Kidney epithelial cell (primary cell): ENCODE measurements at places on chromosomes 4 and X.

DNA sequence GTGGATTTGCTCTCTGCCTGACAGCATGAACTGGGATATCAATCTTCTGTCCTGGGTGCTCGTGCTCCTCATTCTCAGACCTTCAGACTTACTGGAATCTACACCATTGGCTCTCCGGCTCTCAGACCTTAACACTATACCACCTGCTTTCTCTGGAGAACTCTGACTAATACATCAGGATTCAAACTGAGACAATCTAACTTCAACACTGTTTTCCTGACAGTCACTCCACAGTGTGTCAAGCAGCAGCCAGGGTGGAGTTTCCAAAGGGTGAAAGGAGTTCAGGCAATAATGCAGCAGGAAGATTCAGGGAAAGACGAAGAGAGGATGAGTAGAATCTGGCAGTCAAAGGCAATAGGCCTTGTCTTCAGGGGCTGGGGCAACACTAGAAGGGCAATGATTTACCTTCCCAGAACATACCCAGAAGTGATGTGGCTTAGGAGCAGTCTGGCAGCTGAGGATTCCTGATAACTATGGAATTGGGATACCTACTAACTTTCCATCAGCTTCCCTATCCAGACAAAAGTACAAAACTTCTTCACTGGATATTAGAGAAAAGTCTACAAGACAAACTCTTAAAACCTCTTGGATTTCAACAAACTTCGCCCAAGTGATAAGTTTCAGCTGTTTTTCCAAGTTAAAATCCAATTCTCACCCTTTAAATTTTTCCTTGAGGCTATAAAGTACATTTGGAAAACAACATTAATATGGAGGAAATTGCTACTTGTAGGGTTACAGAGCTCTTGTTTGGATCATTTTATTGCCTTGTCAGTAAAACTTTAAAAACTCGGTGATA, 58.4 kb upstream of the SLIT2 start:
- DNase-seq, result peak; percentile 42

DNA sequence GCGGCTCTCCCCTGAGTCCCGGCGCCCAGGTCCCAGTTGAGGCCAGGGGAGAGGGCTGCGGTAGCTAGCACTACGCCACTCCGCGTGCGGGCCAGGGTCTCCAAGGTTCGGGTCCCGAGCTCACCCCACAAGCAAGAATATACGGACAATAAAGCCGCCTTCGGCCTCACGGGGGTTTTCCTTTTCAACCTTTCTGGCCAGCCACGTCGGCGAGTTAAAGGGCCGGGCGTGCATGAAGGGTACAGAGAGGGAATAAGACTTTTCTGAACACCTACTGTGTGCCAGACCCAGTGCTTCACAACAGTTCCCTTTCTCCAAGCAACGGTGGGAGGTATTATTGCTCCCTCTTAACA, 138.5 kb upstream of the ZIC3 start:
- no peak for DNase-seq

DNA sequence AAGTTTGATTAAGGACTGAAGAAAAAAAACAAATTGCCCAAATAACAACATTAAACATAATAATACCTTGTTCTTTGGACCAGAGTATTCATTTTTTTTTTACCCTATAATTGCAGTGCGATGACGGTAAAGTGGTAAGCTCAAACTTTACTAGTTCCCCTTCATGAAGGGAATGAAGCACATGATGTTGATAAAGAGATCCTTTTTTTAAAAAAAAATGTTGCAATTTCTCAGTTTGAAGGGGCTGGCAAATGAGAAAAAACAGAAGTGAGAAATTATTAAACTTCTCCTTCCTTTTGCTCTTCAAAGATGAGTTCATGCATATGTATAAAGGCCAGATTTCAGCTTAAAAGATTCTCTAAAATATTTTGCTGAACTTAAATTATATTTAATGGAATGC, 231.7 kb downstream of the C4orf33 start:
- DNase-seq, result no peak

DNA sequence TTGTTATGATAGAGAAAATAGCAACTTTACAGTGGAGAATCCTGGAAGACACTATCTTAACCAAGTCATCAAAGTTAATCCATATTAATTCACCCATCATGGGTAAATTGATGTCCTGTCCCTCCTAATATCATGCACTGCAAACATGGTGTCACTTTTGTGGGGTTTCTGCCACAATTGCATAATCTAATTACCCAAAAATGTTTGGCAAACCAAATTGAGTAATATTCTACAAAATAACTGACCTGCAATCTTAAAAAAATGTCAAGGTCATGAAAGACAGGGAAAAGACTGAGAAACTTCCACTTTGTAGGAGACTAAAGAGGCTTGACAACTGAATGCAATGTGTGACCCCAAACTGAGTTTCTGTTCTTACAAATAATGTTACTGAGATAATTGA, 37.1 kb upstream of the PLAC8 start:
- no peak for DNase-seq

DNA sequence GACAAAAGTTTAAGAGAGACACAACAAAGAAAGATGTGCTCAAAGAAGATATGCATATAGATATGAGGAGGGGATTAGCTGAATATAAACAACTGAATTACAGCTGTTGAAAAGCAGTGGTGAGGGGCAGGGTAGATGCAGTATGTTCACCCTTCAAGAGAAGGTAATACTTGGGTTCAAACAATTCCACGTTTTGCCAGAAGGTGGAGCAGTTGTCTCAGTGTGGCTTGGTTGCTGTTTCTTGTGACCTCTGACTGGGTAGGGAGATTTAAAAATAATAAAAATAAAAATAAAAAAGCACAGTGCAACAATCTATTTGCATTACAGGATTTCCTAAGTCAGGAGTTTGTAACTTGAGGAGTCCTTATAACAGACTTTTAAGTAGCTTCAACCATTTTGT, 23.3 kb downstream of the PHOX2B start:
- no peak for DNase-seq

- DNase-seq, result no peak
Measured at GRCh38 chrX:104325213-104325585, 70.5 kb upstream of the ESX1 start.

GRCh38 chr4:110613745-110614144, 9.1 kb downstream of the PITX2 start:
- no peak for DNase-seq

GRCh38 chr4:112545346-112545745, 29.4 kb upstream of the NEUROG2 start:
- no peak for DNase-seq

- DNase-seq, result no peak
Measured at GRCh38 chrX:108122748-108123147, 31.2 kb downstream of the ATG4A start.

DNA sequence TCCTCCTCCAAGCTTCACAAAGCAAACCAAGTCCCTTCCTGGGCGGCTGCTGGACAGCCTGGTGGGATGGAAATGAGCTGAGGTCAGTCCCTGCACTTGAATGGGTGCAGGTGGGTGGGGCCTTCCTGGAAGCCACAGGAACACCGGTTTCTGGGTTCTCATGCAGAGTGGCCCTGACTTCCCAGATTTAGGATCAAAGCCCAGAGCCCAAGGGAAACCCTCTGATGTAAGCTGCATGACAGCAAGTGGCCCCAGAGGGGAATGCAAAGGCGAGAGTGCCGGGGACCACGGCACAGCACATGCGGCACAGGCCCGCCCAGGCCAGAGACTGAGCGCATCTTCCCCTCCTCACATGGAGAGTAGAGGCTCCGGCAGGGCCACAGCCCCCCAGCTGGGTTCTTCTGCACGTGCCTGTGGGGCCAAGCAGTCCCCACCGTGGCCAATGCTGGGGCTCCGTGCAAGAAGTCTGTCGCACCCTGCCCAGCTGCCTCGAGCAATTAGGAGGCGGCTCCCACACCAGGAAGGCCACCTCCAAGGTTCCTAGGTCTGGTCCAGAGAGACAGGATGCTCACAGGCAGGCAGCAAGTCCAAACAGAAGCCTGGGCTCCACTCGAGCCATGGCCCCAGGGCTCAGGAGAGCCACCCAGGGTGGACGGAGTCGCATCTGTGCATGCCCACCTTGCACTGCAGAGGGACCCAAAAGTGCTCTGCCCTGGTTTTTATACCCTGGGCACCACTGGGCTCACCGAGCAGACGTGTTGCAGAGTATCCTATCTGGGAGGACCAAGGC, 83.0 kb downstream of the HTRA3 start:
- DNase-seq, result no peak

- DNase-seq, result no peak
Measured at GRCh38 chr4:176746846-176747245, 45.9 kb downstream of the VEGFC start.
